Iris pigment epithelial cell (primary cell): ENCODE measurements at places on chromosomes 5 and 9.

GRCh38 chr5:126640866-126641265 lies 40.1 kb downstream of the PHAX start:
- no peak for DNase-seq

GRCh38 chr5:25358919-25359318 lies 714.1 kb upstream of the CDH10 start:
- DNase-seq: no peak

GRCh38 chr5:142839711-142840346 lies 69.7 kb downstream of the ARHGAP26 start:
- DNase-seq: peak; percentile 61

DNA sequence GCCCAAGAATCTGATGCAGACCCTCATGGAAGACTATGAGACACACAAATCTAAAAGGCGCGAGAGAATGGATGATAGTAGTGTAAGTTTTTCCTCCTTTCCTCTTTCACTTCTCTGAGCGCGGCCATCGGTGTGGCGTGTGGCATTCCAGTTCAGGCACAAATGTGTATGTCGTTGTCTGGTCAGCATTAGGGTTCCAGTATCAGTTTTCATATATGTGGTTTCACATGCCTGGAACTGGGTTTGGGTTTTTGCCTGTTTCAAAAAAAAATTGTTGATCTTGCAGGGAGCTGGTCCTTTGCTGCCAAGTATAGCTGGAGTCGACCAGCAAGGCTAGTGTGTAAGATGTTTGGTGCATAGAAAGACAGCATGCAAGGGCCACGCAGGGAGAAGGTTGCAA lies 51.5 kb downstream of the C9orf152 start:
- no peak for DNase-seq

GRCh38 chr5:117376748-117377147 lies 802.1 kb upstream of the SEMA6A start:
- no peak for DNase-seq

GRCh38 chr9:111008158-111009075 lies 29.9 kb downstream of the LPAR1 start:
- no peak for DNase-seq

GRCh38 chr9:105114964-105115728 lies 129.3 kb upstream of the SLC44A1 start:
- peak; percentile 47 for DNase-seq

- no peak for DNase-seq
Observed at GRCh38 chr5:175243441-175243840, 200.5 kb downstream of the DRD1 start.

GRCh38 chr5:169923988-169924387 lies 56.3 kb downstream of the INSYN2B start:
- no peak for DNase-seq

- no peak for DNase-seq
Observed at GRCh38 chr5:96794757-96795156, 13.0 kb downstream of the ERAP1 start.

DNA sequence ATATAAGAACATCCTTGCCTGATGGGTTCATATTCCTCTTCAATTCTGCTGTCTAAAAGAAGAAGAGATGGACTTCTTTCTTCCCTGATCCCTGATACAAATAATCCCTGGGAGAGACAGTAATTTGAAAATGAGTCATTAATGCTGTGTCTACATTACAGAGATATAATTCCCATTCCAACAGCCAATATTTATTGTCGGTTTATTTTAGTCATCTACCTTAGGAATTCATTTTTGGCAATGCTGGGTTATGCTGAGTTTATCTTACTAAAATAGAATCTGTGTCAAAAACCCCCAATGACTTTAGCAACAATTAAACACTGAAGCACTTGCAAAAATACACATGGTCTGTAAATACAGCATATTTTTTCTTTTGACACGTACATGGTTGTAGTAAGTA lies 23.9 kb downstream of the ZNF474 start:
- peak; percentile 76 for DNase-seq

DNA sequence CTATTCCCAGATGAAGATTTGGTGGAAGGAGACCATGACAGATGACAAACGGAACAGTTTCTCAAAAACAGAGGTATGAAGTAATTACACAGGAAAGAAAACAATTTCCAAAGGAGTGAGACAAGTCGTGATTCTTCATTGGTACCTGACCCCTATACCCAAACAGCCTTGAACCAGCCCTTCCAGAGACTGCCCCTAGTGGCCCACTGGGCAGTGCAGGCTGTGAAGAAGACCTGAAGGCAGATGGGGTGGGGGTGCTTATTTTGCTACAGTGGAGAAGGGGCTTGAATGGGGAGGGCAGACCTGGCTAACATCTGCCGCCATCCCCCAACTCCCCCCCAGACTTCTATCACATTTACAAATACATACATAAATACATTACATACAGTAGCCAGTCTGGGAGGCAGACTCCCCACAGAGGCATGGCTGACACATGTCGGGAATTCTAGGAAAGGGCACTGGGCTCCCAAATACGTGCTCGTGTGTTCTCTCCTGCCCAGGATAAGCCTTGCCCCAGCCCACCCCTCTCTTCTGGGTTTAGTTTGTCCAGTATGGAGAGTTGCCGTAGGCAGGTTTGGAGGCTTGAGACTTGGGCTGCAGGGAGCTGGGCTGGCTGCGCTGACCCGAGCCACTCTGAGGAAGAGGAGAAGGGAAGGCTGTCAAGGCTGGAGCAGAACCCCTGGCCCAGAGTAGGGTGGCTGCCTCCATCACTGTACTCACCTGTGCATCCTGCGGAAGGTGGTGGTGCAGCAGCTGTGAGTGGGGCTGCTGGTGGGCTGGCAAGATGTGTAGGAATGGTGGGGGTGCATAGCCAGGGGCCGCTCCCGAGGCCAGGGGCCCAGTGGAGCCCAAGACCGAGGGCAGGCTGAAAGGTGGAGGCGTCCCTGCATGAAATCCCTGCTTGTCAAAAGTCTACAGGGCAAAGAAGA lies 105.3 kb downstream of the UBE2R2 start:
- DNase-seq: peak; percentile 28

GRCh38 chr5:136927571-136927970 lies 562.2 kb upstream of the TRPC7 start:
- no peak for DNase-seq

DNA sequence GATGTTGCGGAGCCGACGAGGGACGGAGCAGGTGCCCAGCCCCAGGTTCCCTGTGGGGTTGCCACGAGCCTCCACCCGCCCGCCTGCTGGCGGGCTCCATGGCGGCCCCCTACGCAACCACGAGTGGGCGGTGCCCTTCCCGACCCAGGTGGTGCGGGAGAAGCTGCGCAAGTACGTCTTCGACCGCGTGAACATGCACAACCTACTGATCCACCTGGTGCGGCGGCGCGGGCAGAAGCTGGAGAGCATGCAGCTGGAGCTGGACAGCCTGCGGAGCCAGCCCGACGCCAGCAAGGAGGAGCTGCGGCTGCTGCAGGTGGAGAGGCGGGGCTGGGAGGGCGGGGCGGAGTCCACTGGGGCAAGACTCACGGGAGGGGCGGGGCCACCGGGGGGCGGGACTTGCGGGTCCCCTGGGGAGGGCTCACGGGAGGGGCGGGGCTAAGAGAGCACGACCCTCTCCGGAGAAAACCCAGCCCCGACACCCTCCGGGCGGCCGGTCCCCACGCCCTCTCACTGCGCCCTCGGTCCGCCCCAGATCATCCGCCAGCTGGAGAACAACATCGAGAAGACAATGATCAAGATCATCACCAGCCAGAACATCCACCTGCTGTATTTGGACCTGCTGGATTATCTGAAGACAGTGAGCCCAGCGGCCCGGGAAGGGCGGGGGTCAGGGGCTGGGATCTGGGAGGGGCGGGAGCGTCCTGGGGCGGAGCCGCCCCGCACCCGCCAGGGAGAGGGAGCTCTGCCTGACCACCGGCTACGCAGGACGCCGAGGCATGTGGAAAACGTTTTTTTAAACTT lies 3.9 kb downstream of the CCDC183 start:
- DNase-seq: peak; percentile 44

- DNase-seq: no peak
Observed at GRCh38 chr5:154683101-154683880, 71.9 kb upstream of the LARP1 start.

DNA sequence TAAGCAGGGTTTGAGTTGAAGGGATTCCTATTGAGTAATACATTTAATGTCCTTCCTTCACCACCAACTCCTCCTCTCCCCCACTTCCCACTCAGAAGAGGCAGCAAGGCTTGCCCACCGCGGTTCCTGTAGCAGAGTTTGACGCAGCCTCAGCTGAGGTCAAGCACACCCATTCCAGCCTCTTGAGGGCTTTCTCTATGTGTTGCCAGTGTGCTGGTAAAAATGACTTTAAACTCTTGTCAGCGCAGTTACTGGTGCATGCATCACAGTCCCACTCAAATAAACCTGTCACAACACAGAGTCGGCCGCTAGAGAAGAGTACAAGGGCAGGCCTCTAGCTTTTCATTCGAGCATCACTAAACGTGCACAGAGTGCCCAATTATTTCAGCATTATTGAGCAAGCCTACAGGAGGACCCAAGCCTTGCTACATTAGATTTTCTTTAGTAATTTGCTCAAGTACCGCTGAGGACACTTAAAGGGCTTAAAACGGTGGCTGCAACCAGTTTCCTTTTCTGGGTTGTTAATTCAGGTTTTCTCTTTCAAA lies 79.6 kb downstream of the TLE4 start:
- peak; percentile 37 for DNase-seq

DNA sequence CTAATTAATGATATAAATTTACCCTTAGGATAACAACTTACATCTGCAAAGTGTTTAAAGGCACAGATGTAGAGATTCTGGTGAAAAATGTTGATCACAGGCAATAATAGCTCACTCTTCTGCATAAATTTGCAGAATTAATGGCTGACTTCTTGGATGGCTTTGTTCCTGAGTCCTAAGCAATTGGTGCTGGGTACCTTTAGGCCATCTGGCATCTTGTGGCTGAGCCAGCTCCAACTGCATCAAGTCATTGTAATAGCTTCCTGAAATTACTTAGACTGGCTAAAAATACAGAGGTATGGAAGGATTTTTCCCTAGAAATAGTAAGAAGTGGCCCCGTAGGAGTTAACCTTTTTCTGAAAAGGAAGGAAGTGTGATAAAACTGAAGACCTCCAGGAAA lies 118.3 kb upstream of the MINAR2 start:
- no peak for DNase-seq

DNA sequence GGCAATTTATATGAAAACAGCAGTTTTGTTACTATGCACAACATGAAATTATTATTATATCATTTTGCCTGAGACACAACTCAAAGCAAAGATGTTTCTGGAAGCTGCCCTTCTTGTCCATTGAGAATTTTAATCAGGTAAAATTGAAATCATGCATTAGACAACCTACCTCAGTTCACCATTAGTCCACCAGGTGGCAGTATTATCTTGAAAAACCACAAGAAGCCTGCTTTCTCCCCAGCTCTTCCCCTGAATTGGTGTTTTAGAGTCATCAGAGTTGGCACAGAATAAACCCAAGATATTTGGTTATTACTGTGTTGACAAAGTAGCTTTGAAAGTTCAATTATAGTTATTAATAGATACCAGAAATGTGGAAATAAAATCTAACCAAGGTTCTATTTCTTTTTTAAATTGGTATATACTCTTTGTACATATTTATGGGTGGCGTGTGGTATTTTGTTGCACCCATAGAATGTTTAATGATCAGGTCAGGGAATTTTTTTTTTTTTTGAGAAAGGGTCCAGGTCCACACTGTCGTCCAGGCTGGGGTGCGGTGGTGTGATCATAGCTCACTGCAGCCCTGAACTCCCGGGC lies 25.7 kb downstream of the UTP15 start:
- peak; percentile 91 for DNase-seq

DNA sequence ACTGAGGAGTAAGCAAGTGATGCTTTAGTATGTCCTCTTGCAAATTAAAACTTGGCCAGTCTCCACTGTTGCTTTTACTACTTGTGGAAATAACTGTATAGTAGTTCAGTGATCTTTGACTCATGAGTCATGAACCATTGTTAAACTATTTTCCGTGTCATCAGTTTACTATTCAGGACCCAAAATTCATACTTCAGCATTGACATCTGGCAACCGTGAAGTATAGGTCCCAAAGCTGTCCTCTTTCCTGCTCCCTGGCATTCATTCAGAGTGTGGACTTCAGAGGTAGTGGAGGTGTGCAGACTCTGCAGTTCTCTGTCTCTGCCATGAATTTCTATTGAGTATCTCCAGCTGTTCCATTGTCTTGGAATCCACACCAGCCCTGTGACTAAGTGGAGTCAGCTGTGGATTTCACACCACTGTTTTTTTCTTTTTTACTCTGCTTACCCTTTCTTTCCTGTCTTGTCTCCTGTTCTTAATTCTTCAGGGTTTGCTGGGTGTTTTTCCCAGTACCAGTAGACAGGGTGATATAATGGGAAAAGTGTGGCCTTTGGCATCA lies 7.5 kb downstream of the TDRD7 start:
- peak; percentile 67 for DNase-seq

DNA sequence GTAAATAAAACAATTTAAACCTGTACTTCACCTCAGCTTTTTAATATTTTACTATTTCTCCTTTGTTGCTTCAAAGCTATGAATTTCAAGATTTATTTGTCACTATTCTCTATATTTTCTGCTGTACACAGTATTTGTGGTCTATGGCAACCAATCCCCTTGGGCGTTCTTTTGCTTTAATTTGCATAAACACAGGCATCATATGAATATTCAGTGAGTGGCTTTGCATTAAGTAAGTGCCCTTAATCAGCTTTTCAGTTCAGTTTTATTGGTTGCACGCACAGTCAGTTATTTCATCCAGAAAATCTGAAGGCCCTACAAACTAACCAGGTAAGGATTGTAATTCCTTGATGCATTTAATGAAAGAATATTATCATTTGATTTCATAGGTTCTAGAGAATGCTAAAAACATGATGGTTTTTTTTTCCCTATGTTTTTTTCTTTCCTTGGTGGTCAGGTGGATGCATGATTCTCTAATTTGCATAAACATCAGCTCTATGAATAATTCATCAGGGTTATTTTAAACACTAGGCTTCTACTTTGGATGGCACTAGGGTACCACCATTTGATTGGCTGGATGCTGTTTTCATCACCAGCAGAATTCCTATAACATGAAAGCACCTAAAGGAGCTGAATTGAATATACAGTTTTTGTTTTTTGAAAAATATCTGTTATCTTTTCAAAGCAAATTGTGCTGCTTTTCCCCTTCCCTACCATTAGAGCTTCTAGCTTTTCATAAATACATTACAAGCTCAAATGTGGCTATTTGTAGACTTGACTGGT lies 249.2 kb upstream of the CCNH start:
- no peak for DNase-seq

DNA sequence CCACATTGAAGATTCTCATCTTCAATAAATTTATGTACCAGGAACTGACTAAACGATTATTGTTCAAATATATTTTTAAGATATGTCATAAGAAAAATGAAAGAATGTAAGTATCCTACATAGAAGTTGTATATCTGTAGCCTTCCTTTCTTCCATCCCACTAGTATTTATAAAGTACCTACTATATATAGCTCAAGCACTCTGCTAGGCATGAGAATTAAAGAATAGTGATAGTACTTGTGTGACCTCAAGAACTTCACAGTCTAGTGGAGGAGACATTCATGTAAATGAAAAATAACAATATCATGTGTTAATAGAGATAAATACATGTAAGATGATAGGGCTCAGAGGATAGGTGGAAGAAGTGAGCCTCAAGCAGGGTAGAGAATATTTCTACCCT lies 201.0 kb upstream of the HMHB1 start:
- no peak for DNase-seq
